ENCODE measurements at places on chromosomes 2 and 18. TPM values are rescaled to one million over a fixed set of nuclear protein-coding genes. Genes with fewer than 3 reads are reported as not detected.

The ANO7 gene
- total RNA-seq, result 0.72 TPM

The KCNIP3 gene
- total RNA-seq, result 7.3 TPM

The SCN1A gene
- total RNA-seq, result not detected

The PSTPIP2 gene
- total RNA-seq, result 3.9 TPM

The KIAA2012 gene
- not detected for total RNA-seq

The CD207 gene
- total RNA-seq, result 0.14 TPM

The PID1 gene
- 6.9 TPM for total RNA-seq

The IHH gene
- total RNA-seq, result 0.03 TPM

The SERPINE2 gene
- 266 TPM for total RNA-seq

GRCh38 chr2:240423788-240424191 lies 11.7 kb upstream of the GPC1 start:
- no peak for DNase-seq

DNA sequence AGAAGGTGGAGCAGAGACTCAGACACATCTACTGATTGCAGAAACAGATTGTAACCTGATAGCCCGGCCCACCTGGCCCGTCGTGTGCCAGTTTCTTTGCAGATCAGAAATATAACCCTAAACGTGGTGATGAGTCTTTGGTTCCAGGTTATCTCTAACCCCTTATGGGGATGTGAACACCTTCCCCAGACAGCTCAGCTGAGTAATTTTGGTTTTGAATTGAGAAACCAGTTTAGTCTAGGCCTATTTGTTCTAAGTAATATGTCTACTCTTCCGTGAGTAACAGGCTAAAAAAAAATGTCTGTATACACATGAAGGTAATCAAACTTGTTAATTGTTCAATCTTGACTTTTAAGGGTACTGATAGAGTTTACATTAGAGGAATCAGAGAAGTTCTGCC lies 35.7 kb downstream of the RASGRP3 start:
- DNase-seq, result no peak

- DNase-seq, result no peak
These were observed 61.6 kb downstream of the COL6A3 start for GRCh38 chr2:237352279-237352845.

DNA sequence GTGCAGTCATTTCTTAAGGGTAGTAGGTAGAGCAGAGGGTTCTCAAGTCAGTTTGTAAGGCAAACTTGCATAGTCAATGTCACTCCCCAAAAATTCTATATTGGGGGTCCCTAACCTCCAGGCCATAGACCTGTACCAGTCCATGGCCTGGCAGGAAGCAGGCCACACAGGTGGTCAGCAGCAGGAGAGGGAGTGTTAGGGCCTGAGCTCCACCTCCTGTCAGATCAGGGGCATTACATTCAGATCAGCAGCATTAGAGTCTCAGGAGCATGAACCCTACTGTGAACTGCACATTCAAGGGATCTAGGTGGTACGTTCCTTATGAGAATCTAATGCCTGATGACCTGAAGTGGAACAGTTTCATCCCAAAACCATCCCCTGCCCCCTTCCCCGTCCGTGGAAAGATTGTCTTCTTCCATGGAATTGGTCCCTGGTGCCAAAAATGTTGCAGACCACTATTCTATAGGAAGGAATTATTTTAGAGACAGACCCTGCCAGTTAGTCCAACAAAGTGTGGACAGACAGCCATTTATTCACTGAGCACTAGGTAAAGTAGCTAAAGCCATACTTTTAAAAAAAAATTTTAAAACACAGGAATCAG lies 6.7 kb downstream of the COA5 start:
- DNase-seq, result peak; percentile 55

DNA sequence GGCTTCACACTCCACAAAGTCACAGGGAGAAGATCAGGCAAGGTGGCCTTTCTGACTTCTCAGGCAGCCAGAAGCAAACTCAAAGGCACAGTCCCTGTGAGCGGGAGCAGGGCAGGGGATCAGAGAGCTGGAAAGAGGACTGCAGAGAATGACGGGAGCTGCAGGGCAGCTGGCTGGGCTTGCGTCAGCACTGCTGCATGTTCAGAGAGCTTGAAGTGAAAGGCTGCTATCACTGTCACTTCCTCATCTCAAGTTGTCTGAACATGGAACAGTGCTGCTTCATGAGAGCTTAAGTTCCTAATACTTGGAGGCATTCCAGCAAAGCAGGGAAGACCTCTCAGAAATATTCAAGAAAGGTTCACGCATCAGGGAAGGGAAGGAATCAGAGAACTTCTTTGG lies 20.4 kb downstream of the TGFBRAP1 start:
- no peak for DNase-seq

- peak; percentile 23 for DNase-seq
These were observed 18.9 kb upstream of the THOC1 start for GRCh38 chr18:286515-287310.

- no peak for DNase-seq
These were observed 240.4 kb downstream of the MBD2 start for GRCh38 chr18:53984021-53984420.

- DNase-seq, result no peak
These were observed 22.5 kb downstream of the INPP4A start for GRCh38 chr2:98467082-98467536.

DNA sequence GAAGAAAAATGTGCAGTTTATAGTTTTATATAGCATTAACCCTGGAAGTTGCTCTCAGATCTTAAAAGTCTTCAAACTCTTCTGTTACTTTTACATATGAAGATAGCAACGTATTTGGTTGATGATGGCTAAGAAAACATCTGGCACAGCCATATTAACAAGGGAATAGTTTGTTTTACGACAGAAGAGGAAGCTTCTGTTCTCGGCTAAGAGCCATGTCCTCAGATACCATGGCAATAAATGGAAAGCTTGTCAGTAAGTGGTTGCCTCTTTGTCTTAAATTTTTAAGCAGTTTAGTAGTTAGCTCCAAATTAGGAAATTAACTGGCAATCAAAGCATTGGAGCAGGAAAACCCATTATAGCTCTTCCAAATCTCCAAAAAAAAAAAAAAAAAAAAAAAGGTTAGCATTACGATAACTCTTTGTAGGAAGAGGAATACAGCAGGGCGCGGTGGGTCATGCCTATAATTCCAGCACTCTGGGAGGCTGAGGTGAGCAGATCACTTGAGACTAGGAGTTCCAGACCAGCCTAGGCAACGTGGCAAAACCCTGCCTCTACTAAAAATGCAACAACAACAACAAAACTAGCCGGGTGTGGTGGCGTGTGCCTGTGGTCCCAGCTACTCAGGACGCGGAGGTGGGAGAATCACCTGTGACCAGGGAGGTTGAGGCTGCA lies 4.5 kb upstream of the STON1 start:
- DNase-seq, result no peak

- DNase-seq, result no peak
These were observed 59.9 kb downstream of the ADI1 start for GRCh38 chr2:3459185-3460015.

GRCh38 chr18:3623769-3624545 lies 174.0 kb downstream of the TGIF1 start:
- peak; percentile 100 for DNase-seq

GRCh38 chr2:196607073-196607472 lies 32.4 kb upstream of the CCDC150 start:
- DNase-seq, result peak; percentile 18

GRCh38 chr18:55838841-55839240 lies 250.8 kb upstream of the TCF4 start:
- peak; percentile 66 for DNase-seq

DNA sequence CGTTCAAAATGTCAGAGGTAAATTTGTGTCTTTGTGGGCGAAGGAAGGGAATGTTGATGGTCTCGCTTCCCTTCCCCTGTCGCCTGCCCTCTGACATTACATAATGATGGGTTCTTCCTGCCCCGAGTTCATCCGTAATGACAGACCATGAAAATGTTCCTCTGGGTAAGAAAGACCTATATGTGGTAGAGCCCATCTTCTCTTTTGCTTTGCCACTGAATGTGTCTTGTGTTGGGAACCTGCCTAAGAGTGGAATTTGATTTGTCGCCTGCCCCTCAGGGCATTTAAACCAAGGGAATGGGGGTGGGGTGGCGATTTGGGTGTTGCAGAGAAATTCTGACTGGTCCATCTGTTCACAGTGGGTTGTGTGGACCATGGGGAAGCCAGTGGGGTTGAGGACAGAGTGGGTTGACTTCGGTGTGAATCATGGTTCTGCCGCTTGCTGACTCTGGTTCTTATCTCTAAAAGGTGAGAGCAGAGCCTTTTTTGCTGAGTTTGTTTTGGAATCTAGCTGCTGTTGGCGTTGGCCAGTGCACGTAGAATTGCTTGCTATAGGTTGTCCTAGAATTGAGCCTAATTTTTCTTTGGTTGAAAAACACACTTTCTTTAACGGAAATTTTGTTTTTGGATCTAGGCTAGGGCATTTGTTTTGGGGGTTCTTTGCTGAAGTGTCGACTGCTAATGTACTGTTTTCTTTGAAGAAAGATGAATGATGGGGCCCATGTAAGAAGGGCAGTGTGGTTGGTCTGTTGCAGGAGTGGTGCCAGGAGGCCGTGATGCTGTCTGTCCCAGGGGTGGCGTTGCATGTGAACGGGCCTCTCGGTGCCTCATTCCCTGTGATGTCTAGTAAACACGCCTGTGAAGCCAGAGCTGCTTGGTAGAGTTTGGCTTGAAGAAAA lies 1.3 kb downstream of the INPP4A start:
- no peak for DNase-seq

GRCh38 chr2:53130441-53130943 lies 637.1 kb upstream of the CHAC2 start:
- DNase-seq, result peak; percentile 66

DNA sequence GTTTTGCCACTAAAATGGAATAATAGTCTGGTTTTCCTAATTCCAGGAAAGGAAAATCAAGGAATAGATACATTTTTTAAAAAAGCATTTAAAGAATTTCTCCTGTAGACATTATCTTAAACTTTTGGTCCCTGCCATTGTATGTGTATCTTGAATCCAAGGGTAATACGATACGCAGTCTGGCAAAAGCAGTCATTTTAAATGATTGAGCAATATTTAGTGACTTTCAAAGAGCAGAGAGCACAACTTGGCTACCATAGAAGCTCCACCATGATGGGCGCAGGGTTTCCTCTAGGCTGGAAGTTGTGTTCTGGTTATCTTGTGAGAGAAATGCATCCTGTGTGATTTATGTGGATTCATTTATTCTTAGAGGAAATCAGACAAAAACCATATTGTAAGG lies 92.9 kb downstream of the NEDD4L start:
- DNase-seq, result no peak

- peak; percentile 81 for DNase-seq
These were observed at the start of gene MBOAT2 for GRCh38 chr2:9003616-9004337. TSS of gene MBOAT2 (minus strand) at chr2:9003684. CDS start at chr2:9003614, 70 bp downstream.

DNA sequence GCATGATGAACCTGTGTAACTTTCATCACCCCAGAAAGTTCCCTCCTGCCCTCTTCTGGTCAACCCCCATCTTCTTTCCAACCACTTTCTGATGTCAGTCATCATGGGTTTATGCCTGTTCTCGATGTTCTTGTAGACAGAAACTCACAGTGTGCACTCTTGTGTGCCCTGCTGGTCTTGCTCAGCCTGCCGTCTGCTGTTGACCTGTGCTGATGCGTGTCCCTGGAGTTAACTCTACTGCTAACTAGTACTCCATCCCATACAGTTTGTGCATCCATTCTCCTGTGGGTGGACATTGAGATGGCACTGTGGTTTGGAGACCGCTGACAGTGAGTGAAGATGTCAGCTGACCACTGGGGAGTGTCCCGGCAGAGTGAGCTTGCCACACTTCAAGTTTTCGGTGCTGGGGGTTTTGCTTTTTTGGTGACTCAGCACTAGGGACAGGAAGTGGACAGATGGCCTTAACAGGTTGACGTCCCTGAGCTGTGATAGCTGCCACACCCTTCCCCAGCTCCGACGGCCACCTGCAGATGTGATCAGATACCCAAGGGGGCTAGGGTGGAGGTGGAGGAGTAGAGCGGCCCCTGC lies 14.8 kb downstream of the KLHL29 start:
- DNase-seq, result no peak
